A549 treated with DMSO at 1 μM for 4 hours (cell line): ENCODE measurements at places on chromosomes 6 and 20. TPM values are rescaled to one million over a fixed set of nuclear protein-coding genes. Genes with fewer than 3 reads are reported as not detected.

The LAMA5 gene
- 250 to 425 TPM (median 380 TPM) in 5 replicates for total RNA-seq

The MYH7B gene
- total RNA-seq, result 0.08 to 0.17 TPM (median 0.13 TPM) in 4 of 5 replicates, not detected in the other

The TAGAP gene
- total RNA-seq, result not detected in 5 replicates

The GATA5 gene
- total RNA-seq, result 0.46 to 1.1 TPM (median 0.84 TPM) in 5 replicates

The VIP gene
- not detected in 5 replicates for total RNA-seq

The LHFPL5 gene
- total RNA-seq, result 0.11 to 0.34 TPM (median 0.16 TPM) in 4 of 5 replicates, not detected in the other

The OXT gene
- total RNA-seq, result not detected in 5 replicates

The FOXF2 gene
- 18.6 to 24.9 TPM (median 22.4 TPM) in 5 replicates for total RNA-seq

The RIMS1 gene
- not detected in 5 replicates for total RNA-seq

The HLA-DPB1 gene
- total RNA-seq, result not detected in 5 replicates

The CYP21A2 gene
- total RNA-seq, result 0.06 TPM in 1 of 5 replicates, not detected in the others

The LTA gene
- 0.11 to 0.12 TPM in 2 of 5 replicates, not detected in the others for total RNA-seq

The DEFB113 gene
- not detected in 5 replicates for total RNA-seq

The SLC24A3 gene
- total RNA-seq, result 0.03 to 0.17 TPM (median 0.04 TPM) in 5 replicates

The GGTLC1 gene
- not detected in 5 replicates for total RNA-seq
